NCI-H2107 (cell line): ENCODE measurements at places on chromosomes 6 and 20.

- DNase-seq, result no peak
Measured at GRCh38 chr6:109178921-109179320, 83.6 kb downstream of the CEP57L1 start.

- DNase-seq, result no peak
Measured at GRCh38 chr6:149445573-149445972, 39.2 kb downstream of the ZC3H12D start.

GRCh38 chr20:57048027-57048869, 218.2 kb downstream of the BMP7 start:
- DNase-seq, result no peak

- no peak for DNase-seq
Measured at GRCh38 chr20:38141204-38141888, 23.7 kb downstream of the TGM2 start.

GRCh38 chr6:169895000-169895759, 143.8 kb downstream of the ERMARD start:
- no peak for DNase-seq

GRCh38 chr6:149060300-149060984, 257.1 kb upstream of the TAB2 start:
- no peak for DNase-seq

DNA sequence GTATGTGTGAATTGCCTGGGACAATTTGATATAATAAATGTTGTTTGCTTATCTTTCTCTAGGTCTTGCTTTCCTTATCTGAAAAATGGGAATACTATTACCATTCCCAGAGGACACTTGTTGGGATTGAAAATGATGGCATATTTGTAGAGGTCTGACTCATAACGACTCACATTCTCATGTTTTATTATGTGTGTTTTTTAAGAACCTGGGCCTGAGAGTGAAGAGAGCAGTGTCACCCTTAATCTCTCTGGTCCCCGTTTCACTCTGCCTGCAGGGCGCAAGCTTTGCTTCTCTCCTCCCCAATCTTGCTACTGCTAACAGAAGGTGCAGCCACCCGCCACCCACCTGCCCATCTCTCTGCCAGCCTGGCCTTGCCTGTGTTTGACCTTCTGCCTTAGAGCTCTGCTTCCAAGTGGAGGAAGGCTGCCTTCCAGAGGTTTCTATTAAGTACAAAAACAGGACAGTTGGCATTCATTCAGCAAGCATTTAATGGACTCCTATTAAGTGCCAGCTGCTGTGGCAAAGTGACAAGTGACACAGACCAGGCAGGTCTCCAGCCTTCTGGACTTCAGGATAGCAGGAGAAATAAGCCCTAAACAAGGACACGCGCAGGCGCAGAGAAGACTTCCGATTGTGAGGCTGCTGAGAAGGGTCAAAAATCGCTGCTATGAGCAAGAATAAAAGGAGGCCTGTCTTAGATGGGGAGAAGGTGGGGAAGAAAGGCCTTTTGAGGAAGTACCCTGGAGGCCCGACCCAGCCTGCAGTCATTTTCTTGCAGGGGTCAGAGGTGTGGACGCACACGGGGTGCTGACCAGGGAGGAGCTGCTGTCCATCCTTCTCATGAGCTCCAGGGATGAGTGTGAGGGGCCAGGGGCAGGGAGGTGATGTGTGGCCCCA, 112.5 kb downstream of the JPH2 start:
- no peak for DNase-seq

DNA sequence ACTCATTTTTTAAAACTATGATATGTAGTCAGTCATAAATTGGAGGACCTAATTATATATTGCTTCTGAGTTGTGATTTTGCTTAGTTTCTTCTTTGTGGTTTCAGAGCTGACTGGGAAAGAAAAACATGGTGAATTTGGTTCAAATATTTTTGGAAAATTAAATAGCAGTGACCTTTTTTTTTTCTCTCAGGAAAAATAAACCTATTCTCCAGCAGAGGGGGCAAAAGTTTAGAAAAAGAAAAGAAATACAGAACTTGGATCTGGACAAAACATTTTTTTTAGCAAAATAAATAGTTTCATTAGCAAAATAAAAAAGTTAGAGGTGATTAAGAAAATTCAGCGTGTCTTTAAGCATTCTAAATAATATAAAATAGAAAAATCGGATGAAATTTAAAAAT, 10.2 kb downstream of the COL10A1 start:
- no peak for DNase-seq

- DNase-seq, result no peak
Measured at GRCh38 chr20:53752971-53753879, 159.6 kb upstream of the ZNF217 start.

GRCh38 chr20:54170026-54170471, 3.7 kb downstream of the CYP24A1 start:
- DNase-seq, result no peak

GRCh38 chr6:47360388-47360787, 50.7 kb upstream of the TNFRSF21 start:
- no peak for DNase-seq

- no peak for DNase-seq
Measured at GRCh38 chr6:128251445-128252340, 268.7 kb downstream of the PTPRK start.

- no peak for DNase-seq
Measured at GRCh38 chr6:39005774-39006173, 42.8 kb upstream of the GLP1R start.

DNA sequence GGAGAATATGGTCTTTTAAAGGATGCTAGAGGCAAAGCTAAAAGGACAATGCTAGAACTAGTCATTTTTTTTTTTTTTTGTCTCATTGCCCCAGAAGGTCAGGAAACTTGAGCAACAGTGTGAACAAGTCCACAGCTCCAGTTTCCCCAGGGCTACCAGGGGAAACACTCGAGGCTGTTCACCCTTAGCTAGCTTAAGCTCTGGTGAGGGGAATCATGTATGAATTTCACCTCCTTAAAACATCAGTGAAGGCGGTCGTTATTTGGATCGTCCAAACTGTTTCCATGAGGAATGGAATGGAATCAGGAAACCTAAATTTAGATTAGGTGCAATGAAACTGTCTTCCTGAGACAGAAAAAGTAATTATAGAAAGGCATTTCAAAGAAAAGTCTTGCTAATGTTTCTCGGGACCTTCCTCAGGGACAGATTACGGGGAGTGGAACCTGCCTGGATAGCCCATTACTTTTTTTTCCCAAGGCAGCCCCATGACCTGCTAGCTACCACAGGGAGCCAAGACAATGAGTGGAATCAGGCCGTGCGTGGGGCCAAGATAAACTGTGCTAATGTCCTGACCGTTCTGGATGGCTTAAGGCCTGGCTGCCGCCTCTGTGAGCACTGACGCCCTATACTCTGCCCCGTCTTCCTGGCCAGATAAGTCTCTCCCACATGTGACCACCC, 164.8 kb upstream of the SGK1 start:
- no peak for DNase-seq

- no peak for DNase-seq
Measured at GRCh38 chr6:3741477-3741871, 10.0 kb downstream of the PXDC1 start.

GRCh38 chr6:133899556-133899955, 10.6 kb downstream of the TCF21 start:
- no peak for DNase-seq

DNA sequence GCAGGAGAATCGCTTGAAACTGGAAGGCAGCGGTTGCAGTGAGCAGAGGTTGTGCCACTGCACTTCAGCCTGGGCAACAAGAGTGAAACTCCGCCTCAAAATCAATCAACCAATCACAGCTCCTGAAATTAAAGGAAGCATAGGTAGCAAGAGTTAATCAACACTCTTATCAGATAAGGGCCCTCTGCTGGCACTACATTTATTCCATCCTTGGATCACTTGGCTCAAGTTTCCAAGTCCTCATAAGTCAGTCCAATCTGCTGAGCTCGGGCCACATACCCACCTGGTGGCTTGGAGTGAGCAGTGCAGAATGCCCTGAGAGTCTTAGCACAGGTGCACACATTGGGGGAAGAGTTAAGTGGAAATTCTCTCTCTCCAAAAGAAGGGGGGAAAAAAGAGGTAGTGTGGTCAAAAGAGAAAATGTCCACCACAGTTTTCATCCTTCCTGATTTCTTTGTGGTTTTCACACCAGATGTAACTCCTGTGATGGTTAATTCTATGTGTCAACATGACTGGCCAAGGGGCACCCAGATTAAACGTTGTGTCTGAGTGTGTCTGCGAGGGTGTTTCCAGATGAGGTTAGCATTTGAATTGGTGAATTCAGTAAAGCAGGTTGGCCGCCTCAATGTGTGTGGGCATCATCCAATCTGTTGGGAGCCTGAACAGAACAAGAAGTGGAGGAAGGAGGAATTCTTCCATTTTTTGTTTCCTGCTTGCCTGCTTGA, 14.2 kb upstream of the FAM8A1 start:
- DNase-seq, result no peak

GRCh38 chr20:23255106-23255505, 95.5 kb upstream of the NXT1 start:
- DNase-seq, result no peak

- no peak for DNase-seq
Measured at GRCh38 chr6:56293781-56294180, 46.4 kb upstream of the COL21A1 start.

DNA sequence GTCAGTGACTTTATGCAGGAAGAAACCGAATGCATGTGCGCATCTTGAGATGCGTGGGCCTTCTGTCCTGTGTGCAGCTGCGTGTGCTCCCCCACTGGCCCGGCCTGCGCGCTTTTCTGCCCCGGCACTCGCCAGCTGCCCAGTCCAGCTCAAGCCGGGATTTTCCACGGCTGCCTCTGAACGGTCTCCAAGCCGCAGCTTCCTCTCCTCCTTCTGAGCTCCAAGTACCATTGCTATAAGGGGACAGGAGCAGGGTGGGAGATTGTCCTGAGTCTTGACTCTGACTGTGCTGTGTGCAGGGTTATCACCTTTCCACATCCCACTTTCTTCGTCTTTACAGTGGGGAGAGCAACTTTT, 302.8 kb downstream of the THBS2 start:
- DNase-seq, result no peak

GRCh38 chr6:139498715-139499114, 124.3 kb upstream of the CITED2 start:
- DNase-seq, result no peak

- DNase-seq, result no peak
Measured at GRCh38 chr6:16388488-16388887, 150.1 kb downstream of the GMPR start.

DNA sequence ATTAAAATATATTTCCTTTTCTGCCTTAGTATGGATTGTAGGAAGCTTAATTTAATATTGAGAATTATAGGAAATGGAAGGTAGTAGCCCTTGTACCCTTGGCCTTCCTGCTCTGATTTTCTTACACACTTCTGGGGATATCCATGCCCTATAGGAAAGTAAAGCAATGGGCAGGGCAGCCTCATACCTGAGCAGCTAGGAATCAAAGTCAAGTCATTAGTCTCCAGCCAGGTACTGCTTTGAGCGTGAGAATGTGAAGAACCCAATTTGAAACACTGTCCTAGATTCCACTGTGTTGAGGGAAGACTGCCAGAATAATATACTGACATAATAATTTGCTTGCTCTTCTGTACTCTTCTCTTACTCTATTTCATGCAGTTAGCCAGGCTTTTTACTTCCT, 51.0 kb upstream of the L3MBTL3 start:
- no peak for DNase-seq

- DNase-seq, result no peak
Measured at GRCh38 chr20:44701858-44702256, 13.3 kb upstream of the CCN5 start.
